ENCODE measurements at places on chromosomes 13 and 19.

DNA sequence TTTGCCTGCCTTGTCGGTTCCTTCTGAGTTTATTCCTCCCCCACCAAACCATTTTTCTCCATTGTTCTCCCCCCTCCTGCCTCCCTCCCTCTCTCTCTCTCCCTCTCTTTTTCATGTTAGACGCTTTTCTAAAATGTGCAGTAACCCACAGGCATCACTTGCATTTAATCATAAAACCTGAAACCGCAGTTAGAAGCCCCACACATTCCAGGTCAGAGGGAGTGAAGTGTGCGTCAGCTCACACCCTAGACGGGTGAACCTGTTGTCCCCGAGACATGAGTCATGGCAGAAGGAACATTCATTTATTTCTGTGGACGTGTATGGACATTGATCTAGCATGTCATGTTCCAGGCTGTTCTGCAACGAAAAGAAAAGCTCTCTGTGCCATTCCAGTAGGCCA is 19.9 kb downstream of the ONECUT3 start:
- H3K27me3 ChIP-seq: peaks cover 50% of the 10 kb centered on the region
- H3K4me3 ChIP-seq: no peak overlapping the region
- H3K4me1 ChIP-seq: no peaks in the 10 kb centered on the region
- peaks cover 9% of the 10 kb centered on the region for H3K36me3 ChIP-seq
- H3K27ac ChIP-seq: no peak overlapping the region

GRCh38 chr13:38763446-38764381 is 76.8 kb downstream of the FREM2 start:
- H3K36me3 ChIP-seq: no peaks in the 10 kb centered on the region
- no peak overlapping the region for H3K4me3 ChIP-seq
- no peak overlapping the region for H3K27ac ChIP-seq

DNA sequence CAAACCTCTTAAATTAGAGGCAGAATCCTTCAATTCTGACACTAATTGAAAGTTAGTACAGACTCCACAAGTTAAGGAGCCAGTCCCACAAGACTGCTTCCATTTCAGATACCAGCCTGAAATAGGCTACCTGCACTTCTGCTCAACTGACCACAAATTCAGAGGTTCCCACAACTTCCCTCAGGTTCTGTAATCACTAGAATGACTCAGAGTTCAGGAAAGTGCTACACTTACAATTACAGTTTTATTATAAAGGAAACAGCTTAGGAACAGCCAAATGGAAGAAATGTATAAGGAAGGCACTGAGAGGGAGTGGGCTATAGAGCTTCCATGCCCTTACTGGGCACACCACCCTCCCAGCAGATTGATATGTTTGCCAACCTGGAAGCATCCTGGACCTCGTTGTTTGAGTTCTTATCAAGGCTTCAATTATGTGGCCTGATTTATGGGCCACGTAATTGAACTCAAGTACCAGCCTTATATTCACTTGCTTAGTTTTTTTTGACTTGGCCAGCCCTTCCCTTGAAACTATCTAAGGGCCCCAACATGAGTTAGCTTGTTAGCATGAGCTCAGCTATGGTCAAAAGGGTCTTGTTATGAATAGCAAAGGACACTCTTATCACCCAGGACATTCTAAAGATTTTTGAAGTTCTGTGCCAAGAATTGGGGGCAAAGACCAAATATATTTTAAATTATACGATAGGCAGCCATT is 25.9 kb downstream of the NBEA start:
- no peaks in the 10 kb centered on the region for H3K4me1 ChIP-seq
- H3K36me3 ChIP-seq: no peaks in the 10 kb centered on the region
- H3K27ac ChIP-seq: no peak overlapping the region
- H3K27me3 ChIP-seq: no peaks in the 10 kb centered on the region
- no peak overlapping the region for H3K4me3 ChIP-seq

DNA sequence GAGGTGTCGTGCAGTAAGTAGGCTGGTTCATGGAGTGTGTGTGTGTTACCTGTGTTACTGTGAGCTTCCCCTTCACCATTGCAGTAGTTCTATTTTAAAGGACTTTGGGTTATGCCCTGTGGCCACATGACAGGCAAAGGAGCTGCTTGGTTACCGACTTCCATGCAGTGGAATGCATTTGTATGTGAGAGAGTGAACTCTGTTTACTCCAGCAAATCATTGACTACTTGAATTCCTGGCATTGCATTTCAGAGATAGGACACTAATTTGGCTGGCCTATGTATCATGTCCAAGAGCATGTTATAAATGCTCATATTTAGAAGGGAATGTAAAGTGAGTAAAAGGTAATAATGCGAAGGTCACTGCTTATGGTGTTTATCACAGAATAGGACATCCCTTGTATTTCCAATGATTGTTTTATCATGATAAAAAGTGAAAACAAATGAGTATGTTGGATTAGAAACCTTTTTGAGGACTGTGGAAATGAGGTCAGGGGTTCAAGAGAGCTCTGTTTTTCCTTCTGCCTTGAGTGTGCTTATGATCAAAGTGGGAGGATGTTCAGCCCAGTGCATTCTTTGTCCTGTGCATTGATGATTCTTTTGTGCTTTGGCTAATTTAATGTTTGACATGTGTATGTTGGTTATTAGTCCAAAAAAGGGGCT is 156.5 kb downstream of the LMO7 start:
- H3K27me3 ChIP-seq: no peaks in the 10 kb centered on the region
- peaks cover 3% of the 10 kb centered on the region for H3K36me3 ChIP-seq
- DNase-seq: no peak
- peaks cover 3% of the 10 kb centered on the region for H3K4me1 ChIP-seq

DNA sequence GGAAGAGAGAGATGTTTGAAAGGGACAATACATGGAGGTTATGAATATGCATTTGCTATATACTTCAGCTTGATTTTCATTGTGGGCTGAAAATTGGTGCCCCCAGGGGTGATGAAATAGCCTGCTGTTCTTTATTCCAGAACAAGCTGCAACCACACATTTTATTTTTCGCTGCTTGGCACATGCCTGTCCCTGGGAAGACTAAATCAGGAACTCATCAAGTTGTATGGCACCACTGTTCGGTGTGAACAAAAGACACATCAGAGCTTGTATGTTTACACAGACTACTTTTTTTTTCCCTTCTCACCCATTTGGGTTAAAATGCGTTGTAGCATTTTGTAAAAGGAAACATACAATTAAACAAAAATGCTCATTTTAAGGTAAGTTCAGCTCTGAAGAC is 230.7 kb downstream of the NALCN start:
- H3K27me3 ChIP-seq: peaks cover 1% of the 10 kb centered on the region
- H3K27ac ChIP-seq: no peak overlapping the region
- no peak overlapping the region for H3K4me3 ChIP-seq
- no peak for DNase-seq
